Stimulated activated CD4-positive, alpha-beta T cell treated with anti-CD3 and anti-CD28 coated beads, Interleukin-4, amount 100 ng/mL, for 1 hour (primary cell): ENCODE measurements at places on chromosomes 3 and 15.

- no peak for DNase-seq
These were observed 36.2 kb downstream of the PEX5L start for GRCh38 chr3:180000500-180000899.

- DNase-seq = no peak
These were observed 76.6 kb downstream of the CPN2 start for GRCh38 chr3:194274424-194275085.

GRCh38 chr3:37892927-37893600, 31.4 kb downstream of the CTDSPL start:
- no peak for DNase-seq

GRCh38 chr15:45474799-45475198, 47.8 kb downstream of the SLC30A4 start:
- no peak for DNase-seq

- no peak for DNase-seq
These were observed 331 bp downstream of the RNU6-1 start for GRCh38 chr15:67839499-67839928.

GRCh38 chr3:10957976-10958749, 34.4 kb upstream of the SLC6A1 start:
- DNase-seq = no peak

DNA sequence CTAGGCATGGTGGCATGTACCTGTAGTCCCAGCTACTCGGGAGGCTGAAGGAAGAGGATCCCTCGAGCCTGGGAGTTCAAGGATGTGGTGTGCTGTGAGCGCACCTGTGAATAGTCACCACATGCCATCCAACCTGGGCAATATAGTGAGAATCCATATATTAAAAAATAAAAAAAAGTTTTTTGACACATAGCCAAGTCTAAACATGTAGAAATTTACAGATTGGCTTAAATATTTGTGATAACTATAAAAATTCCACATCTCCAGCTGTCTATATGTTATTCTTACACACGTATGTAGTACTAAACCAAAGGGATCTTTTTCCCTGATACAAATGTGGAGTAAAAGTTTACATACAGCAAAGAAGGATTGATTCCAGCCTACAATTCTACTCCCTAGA, 119.7 kb downstream of the CNTN4 start:
- DNase-seq = no peak
